Smooth muscle cell of the coronary artery (primary cell): ENCODE measurements at places on chromosomes 3 and 15. TPM values are rescaled to one million over a fixed set of nuclear protein-coding genes. Genes with fewer than 3 reads are reported as not detected.

The ILDR1 gene
- total RNA-seq: not detected in 2 replicates

The GPR156 gene
- 0.23 TPM in 2 replicates for total RNA-seq

The RSL24D1 gene
- 59.8 and 83.9 TPM in 2 replicates for total RNA-seq

The PAQR9 gene
- 0.08 TPM in 1 of 2 replicates, not detected in the other for total RNA-seq

The INKA1 gene
- 5.7 and 10.2 TPM in 2 replicates for total RNA-seq

The CIB2 gene
- total RNA-seq: 1.4 and 3.2 TPM in 2 replicates

The SYNPR gene
- total RNA-seq: not detected in 2 replicates

The CLDN16 gene
- total RNA-seq: under 0.01 TPM in 1 of 2 replicates, not detected in the other

The LRRC2 gene
- 2.0 and 4.7 TPM in 2 replicates for total RNA-seq

The PLSCR2 gene
- total RNA-seq: 0.38 TPM in 1 of 2 replicates, not detected in the other

The TCAIM gene
- 10.8 and 14.5 TPM in 2 replicates for total RNA-seq

The MASP1 gene
- total RNA-seq: 5.7 and 20.2 TPM in 2 replicates

The CLDN18 gene
- not detected in 2 replicates for total RNA-seq

The CACNA2D2 gene
- total RNA-seq: under 0.01 TPM in 1 of 2 replicates, not detected in the other

The CLEC3B gene
- total RNA-seq: 0.98 and 46.7 TPM in 2 replicates

The PROS1 gene
- total RNA-seq: 30.1 and 34.4 TPM in 2 replicates

The RAB6B gene
- 0.30 and 1.1 TPM in 2 replicates for total RNA-seq

The GPR62 gene
- total RNA-seq: under 0.01 TPM in 1 of 2 replicates, not detected in the other

The PLA2G4E gene
- not detected in 2 replicates for total RNA-seq

The FAM107A gene
- total RNA-seq: under 0.01 and 0.30 TPM in 2 replicates

The CIP2A gene
- 1.5 and 7.8 TPM in 2 replicates for total RNA-seq

The ACTC1 gene
- 0.08 and 0.70 TPM in 2 replicates for total RNA-seq

The FOXB1 gene
- not detected in 2 replicates for total RNA-seq

The STARD9 gene
- total RNA-seq: 1.6 and 5.1 TPM in 2 replicates

The THSD4 gene
- total RNA-seq: 13.7 and 23.1 TPM in 2 replicates

The HRG gene
- total RNA-seq: not detected in 2 replicates

The SLC6A1 gene
- under 0.01 TPM in 1 of 2 replicates, not detected in the other for total RNA-seq

The PRSS50 gene
- not detected in 2 replicates for total RNA-seq

The TMEM42 gene
- total RNA-seq: 13.8 and 19.5 TPM in 2 replicates

The IL5RA gene
- total RNA-seq: not detected in 2 replicates

The IQCF2 gene
- not detected in 2 replicates for total RNA-seq

The SAMD7 gene
- total RNA-seq: not detected in 2 replicates

The ST3GAL6 gene
- 3.0 and 6.0 TPM in 2 replicates for total RNA-seq

The ADGRG7 gene
- total RNA-seq: 0.12 TPM in 1 of 2 replicates, not detected in the other

The TMCO5A gene
- not detected in 2 replicates for total RNA-seq

The ZIC4 gene
- 0.08 and 0.70 TPM in 2 replicates for total RNA-seq

The SLC12A8 gene
- total RNA-seq: 4.9 and 8.4 TPM in 2 replicates

The ACKR4 gene
- total RNA-seq: 4.9 and 27.6 TPM in 2 replicates

The NTRK3 gene
- 2.2 and 7.1 TPM in 2 replicates for total RNA-seq

The GOLGA8S gene
- under 0.01 TPM in 1 of 2 replicates, not detected in the other for total RNA-seq
